ENCODE measurements at places on chromosomes 13 and 19.

DNA sequence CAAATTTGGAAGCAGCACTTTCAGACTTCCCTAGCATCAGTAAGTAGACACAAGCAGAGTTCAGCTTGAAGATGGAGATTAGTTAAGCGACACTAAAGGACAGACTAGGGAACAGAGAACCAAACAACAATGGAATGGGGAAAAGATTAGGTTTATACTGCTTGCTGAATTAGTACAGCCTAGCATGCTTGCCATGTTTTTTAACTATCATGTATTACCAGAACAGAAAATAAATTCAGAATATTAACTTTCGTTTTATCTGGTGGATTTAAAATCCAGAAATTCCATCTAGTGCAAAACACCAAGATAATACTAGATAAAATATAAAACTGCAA, 451.5 kb upstream of the SLC10A2 start:
- H3K4me3 ChIP-seq, result no peak overlapping the region
- H3K27ac ChIP-seq, result no peak overlapping the region
- DNase-seq, result no peak
- H3K36me3 ChIP-seq, result no peaks in the 10 kb centered on the region

DNA sequence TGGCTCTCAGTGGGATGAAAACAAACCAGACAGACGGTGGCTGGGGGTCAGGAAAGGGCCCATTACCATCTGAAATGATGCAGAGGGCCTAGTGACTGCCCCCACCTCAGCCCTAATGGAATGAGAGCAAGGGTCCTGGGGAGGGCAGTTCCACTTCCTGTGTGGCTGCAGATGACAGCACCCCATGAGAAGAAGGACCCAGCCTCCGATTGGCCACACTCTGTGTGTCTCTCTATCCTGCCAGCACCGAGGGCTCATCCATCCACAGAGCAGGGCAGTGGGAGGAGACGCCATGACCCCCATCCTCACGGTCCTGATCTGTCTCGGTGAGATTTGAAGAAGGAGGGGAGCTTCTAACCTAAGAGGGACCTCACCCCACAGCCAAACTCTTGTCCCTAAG, 498 bp downstream of the LILRB1 start:
- peaks cover 1% of the 10 kb centered on the region for H3K27me3 ChIP-seq
- DNase-seq, result no peak
- no peak overlapping the region for H3K27ac ChIP-seq
- H3K4me1 ChIP-seq, result peaks cover 47% of the 10 kb centered on the region
- peaks cover 4% of the 10 kb centered on the region for H3K36me3 ChIP-seq
- H3K4me3 ChIP-seq, result peak overlapping the region; percentile 54

DNA sequence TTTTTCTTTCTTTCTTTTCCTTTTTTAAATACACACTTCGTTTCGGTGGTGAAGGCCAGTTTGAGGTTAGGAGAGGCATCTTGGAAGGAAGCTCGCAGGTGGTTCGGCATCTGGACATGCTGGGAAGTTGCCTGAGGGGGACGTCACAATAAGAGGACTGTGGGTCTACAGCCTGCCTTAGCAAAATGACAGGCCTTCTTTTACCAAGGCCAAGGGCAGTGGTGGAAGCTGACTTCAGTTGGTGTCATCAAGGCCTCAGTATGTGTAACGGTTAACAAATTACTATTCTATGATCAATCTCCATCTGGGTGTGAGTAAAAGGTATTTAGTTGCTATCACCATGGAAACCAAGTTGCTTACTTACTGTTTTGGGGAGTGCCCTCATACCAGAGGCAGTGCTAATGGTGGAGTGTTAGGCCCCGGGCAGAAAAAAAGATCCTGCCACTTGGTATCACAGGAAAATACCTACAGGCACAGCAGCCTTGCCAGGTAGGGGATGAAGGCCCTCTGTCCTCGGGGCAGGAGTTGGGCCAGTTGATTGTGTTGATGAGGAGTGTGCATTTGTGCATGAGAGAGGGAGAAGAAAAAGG, 10.3 kb downstream of the ACTN4 start:
- no peak for DNase-seq
- peaks cover 95% of the 10 kb centered on the region for H3K4me1 ChIP-seq
- peak overlapping the region; percentile 92 for H3K27ac ChIP-seq
- H3K4me3 ChIP-seq, result peak overlapping the region; percentile 56
- no peaks in the 10 kb centered on the region for H3K27me3 ChIP-seq

- H3K4me3 ChIP-seq, result no peak overlapping the region
- no peak for DNase-seq
- H3K36me3 ChIP-seq, result no peaks in the 10 kb centered on the region
- H3K27me3 ChIP-seq, result peaks cover 22% of the 10 kb centered on the region
- H3K4me1 ChIP-seq, result no peaks in the 10 kb centered on the region
These were observed 224.9 kb upstream of the STARD13 start for GRCh38 chr13:33510350-33510970.

DNA sequence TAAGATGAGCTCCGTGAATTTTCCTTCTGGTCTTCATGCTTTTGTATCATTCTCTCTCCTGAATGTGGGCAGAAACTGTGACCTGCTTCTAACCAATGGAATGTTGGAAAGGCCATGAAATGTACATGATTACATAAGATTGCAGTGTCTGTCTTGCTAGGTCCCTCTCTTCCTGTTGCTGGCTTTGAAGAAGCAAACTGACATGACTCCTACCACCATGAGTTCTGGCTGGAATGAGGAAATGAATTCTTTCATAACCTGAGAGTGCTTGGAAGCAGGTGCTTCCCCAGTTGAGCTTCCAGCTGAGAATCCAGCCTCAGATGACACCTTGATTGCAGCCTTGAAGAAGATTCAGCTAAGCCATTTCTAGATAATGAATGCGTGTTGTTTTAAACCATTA, 275.0 kb upstream of the MIR17HG start:
- H3K27ac ChIP-seq, result no peak overlapping the region
- H3K4me1 ChIP-seq, result no peaks in the 10 kb centered on the region
- no peaks in the 10 kb centered on the region for H3K36me3 ChIP-seq
- DNase-seq, result no peak
- no peak overlapping the region for H3K4me3 ChIP-seq

DNA sequence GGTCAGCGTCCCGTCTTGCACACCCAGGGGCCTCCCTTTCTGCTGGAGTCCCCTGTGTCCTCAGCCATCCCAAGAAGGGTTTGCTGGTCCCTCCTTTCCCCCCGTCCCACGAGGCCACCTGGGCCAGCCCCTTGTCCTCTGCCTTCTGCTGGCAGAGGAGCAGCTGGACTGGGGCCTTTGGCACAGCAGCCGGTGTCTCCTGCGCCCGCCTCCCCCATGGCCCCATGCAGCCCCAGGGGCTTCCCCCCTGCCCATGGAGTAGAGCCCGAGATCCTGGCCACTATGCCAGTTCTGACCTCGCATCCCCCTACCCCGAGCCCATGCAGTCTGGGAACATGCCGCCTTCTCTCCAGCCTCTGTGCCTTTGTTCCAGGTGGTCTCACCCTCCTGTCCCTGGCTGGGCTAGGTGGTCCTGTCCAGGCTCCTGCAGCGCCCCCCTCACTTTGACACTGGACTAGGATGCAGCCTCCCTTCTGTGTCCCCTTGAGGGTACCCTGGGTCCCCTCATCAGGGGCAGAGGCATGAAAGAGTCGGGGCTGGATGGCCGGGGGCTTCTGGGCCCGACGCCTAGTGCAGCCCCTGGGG, 5.7 kb upstream of the GARIN5A start:
- no peak overlapping the region for H3K4me3 ChIP-seq
- peaks cover 10% of the 10 kb centered on the region for H3K36me3 ChIP-seq
- H3K27me3 ChIP-seq, result peaks cover 3% of the 10 kb centered on the region
- peaks cover 15% of the 10 kb centered on the region for H3K4me1 ChIP-seq

GRCh38 chr19:3075605-3076431, 13.5 kb upstream of the TLE5 start:
- H3K27me3 ChIP-seq, result no peaks in the 10 kb centered on the region
- H3K36me3 ChIP-seq, result no peaks in the 10 kb centered on the region
- no peak overlapping the region for H3K4me3 ChIP-seq

All from immature natural killer cell (primary cell).